ENCODE measurements at places on chromosomes 7 and 10. TPM values are rescaled to one million over a fixed set of nuclear protein-coding genes. Genes with fewer than 3 reads are reported as not detected.

Gene CARD11
- 0.49 TPM for total RNA-seq

Gene NODAL
- not detected for total RNA-seq

Gene CCL24
- total RNA-seq, result not detected

Gene BICC1
- total RNA-seq, result 81.6 TPM

Gene CYP3A4
- total RNA-seq, result not detected

Gene WBP1L
- 59.8 TPM for total RNA-seq

Gene OR6B1
- not detected for total RNA-seq

Gene TMEM176B
- total RNA-seq, result not detected

Gene WNT8B
- not detected for total RNA-seq

Gene FBXL13
- 0.90 TPM for total RNA-seq

Gene CNPY1
- not detected for total RNA-seq

Gene CDH23
- 0.18 TPM for total RNA-seq

Gene TMEM273
- total RNA-seq, result not detected

Gene POM121C
- total RNA-seq, result 15.6 TPM

Gene CYP26C1
- 4.7 TPM for total RNA-seq

Gene FXYD4
- total RNA-seq, result not detected

Gene HYAL4
- total RNA-seq, result not detected

Gene EEPD1
- total RNA-seq, result under 0.01 TPM

Gene MTURN
- total RNA-seq, result 18.3 TPM

Gene CALHM1
- total RNA-seq, result not detected

Gene GPR158
- 4.9 TPM for total RNA-seq

Gene DNAJB6
- 84.9 TPM for total RNA-seq

Gene RSPH10B
- not detected for total RNA-seq

Gene FBXO24
- 3.1 TPM for total RNA-seq

Gene CALCR
- total RNA-seq, result not detected

Gene RAPGEF5
- total RNA-seq, result 42.4 TPM

Gene ASIC3
- total RNA-seq, result not detected

Gene VOPP1
- 45.2 TPM for total RNA-seq

Gene SORCS3
- total RNA-seq, result not detected

Gene TEX47
- total RNA-seq, result not detected

Gene POU6F2
- total RNA-seq, result not detected

Gene NPSR1
- total RNA-seq, result not detected

Gene KCNMA1
- total RNA-seq, result 2.7 TPM

Gene CFAP70
- 0.18 TPM for total RNA-seq

Gene CALML5
- not detected for total RNA-seq

Gene CRYGN
- not detected for total RNA-seq

Gene ADAP1
- 11.4 TPM for total RNA-seq

All from cardiac atrium fibroblast (primary cell).